CD14-positive monocyte (primary cell): ENCODE measurements at places on chromosomes 5 and 9. TPM values are rescaled to one million over a fixed set of nuclear protein-coding genes. Genes with fewer than 3 reads are reported as not detected.

The FOXD4 gene
- polyA plus RNA-seq, result not detected in 2 replicates

The GPR151 gene
- polyA plus RNA-seq, result not detected

The CORO2A gene
- 0.88 and 1.2 TPM in 2 replicates for polyA plus RNA-seq

The CNTLN gene
- polyA plus RNA-seq, result 4.4 and 5.6 TPM in 2 replicates

The SOX30 gene
- 0.12 TPM for polyA plus RNA-seq

The FAT2 gene
- polyA plus RNA-seq, result not detected

GRCh38 chr9:131776473-131776872 lies 36.6 kb upstream of the RAPGEF1 start:
- no peak for DNase-seq

DNA sequence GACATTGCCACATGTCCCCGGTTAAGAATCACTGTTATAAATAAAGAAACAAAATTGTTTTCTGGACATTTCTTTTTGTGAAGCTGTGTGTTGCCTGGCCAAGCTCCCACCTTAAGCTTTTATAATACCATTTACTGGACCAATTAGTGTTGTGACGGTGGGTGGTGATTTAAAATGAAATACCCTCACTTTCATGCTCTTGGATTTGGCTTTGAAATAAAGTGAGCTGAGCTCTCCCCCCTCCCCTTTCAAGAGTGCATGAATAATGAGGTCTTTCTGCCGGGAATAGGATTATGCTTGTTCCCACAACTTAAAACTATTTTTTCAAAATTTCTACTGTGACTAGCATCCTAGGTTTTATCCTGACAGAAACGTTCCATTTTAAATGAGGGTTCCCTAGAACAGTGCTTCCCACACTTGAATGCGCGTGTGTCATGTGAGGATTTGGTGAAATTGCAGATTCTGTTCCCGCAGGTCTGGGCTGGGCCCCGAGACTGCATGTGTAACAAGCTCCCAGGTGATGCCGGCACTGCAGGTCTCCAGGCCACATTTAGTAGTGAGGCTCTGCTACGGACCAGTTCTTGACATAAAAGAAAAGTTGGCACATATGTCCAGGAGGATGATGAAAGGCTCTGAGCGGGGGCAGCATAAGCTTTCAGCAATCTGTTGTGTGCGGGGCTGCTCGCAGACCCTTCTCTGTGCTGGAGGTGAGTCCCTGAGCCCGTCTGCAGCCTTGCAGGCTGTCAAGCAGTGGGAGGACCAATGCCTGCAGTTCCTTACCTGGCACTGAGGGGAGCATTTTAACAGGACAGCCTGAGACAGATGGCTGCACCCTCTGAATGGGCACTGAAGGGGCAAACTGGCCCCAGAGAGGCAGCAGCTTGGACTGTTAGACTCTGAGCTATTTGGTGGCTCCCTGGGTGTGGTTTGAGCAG lies 24.4 kb downstream of the IQGAP2 start:
- no peak for DNase-seq

DNA sequence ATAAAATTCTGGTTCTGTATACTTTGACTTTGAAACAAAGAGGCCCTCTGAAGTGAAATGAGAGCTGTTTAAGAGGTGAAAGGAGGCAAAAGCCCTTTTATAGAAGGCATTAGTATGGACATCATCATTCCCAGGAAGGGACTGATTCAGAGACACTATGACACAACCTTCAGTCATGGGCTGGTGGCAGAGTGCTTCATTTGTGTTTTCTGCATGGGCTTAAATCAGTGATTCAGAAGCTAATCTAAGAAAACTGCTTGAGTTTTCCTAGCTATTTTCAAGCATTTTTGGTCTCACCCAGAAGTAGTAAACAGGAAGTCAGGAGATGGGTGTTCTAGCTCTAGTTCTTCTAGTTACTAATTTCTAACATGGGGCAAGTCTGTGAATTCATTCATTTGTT lies 288.9 kb downstream of the TRPM3 start:
- no peak for DNase-seq

DNA sequence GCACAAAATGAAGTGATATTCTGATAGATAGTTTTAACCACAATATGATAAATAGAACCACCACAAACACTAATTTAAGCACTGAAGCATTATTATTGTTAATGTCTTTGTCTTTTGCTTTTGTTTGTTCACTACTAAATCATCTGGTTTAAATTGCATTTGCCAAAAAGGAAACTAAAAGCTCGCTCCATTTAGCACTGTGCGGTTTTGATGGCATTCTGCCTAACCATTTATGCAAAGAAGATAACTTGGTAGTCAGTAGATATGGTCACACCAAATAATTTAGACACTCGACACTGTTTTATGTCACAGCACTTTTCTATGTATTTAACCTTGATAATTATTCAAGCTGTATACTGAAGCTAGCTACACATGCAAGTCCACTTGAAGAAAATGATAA lies 849.8 kb upstream of the CDH6 start:
- DNase-seq, result no peak

GRCh38 chr5:42854795-42855194 lies 43.1 kb upstream of the SELENOP start:
- no peak for DNase-seq

DNA sequence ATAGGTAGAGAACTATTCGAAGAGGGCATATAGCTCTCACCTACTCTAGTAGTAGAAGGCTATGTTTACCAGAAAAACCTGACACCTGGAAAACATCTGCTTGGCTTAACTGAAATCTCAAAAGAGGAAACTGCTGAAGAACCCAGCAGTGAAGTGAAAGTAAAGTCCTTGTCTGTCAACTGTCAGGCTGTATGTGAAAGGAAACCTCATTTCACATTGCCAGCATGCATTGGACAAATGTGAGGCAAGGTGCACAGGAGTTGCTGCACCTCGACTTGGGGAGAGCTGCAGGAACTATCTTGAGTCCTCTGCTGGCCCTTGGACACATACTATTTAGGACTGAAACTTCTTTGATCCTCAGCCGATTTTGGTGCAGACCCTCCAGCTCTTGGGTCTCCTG lies 53.3 kb downstream of the NREP start:
- DNase-seq, result peak; percentile 8

DNA sequence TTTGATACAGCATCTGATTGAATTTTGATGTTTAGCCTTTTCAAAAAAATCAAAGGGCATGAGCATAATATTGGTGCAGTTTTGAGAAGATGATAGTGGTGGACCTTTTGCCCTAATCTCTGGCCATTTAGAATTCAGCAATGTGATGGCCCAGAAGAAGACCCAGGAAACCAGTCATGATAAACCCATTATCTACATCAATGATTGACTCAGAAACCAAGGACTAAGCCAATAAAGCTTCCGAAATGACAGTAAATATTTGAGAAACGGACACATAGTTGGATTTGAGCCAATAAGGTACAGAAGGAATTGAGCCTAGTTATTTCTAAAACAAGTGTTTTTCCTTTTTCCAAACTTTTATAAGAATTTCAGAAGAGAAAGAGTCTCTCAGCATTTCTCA lies 1158.8 kb upstream of the DMAC1 start:
- no peak for DNase-seq

GRCh38 chr9:134355561-134356279 lies 29.5 kb downstream of the RXRA start:
- no peak for DNase-seq

DNA sequence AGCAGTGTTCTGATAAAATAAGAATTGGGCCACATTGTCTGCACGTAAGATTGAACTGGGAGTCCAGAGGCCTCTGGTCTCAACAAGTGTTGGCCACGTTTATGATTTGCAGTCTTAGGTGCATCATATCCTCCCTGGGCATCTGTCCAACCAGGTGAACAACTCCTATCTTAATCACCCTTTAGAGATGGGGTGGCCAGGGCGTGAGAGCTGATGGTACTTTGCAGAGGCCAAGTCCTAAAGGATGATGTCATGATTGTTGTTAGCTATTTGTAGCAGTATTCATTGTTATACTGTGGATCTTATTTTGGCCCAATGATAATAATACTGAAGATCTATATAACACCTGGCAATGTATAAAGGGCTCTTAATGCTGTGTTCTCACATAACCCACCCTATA lies 73.2 kb upstream of the RARS1 start:
- DNase-seq, result no peak

DNA sequence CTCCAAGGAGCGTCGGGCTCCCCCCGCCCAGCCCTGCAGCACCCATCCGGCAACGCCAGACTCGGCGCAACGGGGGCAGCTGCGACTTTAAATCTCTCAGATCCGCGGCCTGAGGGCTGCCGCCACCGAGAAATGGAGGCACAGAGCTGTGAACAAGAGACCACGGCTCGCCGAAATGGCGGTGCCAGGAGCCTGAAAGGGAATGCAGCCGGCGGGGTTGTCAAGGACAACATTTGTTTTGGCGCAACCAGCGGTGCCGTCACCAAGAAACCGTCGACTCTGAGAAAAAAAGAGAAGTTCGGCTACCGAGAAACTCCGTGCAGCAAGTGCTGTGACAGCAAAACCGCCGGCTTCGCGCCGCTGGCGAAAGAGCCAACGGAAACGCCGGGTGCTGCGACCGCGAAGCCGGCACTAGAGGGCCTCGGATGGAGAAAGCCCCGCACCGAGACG lies 2.1 kb upstream of the ANXA2R start:
- peak; percentile 95 for DNase-seq

GRCh38 chr9:100427366-100428263 lies 672 bp downstream of the MSANTD3 start:
- no peak for DNase-seq

DNA sequence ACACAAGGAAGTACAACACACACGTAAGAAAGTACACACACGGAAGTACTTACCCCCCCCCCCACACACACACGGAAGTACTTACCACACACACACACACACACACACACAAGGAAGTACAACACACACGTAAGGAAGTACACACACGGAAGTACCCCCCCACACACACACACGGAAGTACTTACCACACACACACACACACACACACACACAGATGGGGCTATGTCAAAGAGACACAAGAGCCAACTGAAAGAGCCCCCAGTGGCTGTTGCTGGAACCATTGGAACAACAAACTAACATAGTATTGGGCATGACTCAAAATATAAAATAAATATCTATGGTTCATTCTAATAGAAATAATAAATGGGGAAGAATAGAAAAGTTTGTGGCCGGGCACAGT lies 4.9 kb upstream of the MAPK9 start:
- peak; percentile 27 for DNase-seq

DNA sequence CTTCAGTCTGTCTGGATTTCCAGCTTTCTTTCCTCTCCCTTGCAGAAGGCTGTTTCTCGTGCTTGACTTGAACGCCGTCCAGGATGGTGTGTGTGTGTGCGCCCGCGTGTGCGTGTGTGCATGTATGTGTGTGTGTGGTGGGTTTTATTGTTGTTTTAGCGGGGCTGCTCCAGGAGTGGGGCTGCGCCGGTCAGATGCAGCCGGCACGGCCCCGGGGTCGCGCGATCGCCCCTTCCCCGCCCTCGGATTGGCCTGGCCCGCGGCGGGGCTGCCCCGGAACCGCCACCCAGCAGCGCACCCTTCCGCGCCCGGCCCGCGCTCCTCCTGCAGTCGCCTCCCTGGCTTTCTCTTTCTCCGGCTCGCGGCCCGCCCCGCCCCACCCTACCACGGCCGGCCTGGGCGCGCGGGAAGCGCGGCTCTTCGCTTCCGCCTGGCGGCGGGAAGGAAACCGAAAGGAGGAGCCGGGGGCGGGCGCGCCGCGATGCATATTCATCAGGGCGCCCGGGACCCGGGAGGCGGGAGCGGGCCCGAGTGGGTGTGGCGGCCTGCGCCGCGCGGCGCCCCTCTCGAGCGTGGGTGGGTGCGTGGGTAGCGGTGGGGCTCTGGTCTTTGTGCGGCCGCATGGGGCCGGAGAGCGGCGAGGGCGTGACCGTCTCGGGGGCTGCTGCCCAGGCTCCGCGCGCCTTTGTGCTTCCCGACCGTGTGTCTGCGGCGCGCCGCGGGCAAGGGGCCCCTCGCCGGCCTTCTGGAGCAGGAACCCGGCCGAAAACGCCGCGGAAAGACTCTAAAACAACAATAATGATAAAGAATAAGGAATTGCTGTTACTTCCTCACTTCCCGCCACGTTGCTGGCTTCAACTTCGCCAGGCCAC lies 8.5 kb upstream of the NFIB start:
- peak; percentile 40 for DNase-seq

DNA sequence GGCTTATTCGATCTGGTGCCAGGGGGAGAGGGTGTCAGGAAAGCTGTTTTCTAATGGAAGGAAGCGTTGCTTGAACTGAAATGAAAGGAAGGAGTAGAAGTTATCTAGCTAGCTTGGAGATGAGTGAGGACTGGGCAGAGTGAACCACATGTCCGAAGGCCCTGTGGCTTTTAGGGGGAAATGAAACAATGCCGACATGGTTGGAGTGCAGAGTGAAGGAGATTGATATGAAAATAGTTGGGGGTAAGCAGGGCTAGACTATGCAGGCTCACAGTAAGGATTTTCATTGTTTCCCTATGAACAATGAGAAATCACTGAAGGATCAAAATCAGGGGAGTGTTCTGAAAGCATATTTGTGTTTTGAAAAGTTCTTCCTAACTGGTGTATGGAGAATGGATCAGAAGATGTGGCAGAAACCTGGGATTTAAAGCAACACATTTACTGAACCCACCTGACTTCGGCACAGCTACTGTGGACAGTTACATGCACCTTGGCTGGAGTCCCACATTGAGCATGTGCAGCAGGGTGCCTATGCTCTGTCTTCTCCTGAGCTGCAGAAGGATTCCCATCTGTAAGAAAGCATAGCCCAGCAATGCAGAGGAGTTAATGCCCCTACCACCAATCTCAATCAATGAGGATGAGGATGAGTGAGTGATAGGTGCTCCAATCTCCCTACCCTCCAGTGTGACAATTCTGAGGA lies 144.4 kb upstream of the TBCA start:
- no peak for DNase-seq

DNA sequence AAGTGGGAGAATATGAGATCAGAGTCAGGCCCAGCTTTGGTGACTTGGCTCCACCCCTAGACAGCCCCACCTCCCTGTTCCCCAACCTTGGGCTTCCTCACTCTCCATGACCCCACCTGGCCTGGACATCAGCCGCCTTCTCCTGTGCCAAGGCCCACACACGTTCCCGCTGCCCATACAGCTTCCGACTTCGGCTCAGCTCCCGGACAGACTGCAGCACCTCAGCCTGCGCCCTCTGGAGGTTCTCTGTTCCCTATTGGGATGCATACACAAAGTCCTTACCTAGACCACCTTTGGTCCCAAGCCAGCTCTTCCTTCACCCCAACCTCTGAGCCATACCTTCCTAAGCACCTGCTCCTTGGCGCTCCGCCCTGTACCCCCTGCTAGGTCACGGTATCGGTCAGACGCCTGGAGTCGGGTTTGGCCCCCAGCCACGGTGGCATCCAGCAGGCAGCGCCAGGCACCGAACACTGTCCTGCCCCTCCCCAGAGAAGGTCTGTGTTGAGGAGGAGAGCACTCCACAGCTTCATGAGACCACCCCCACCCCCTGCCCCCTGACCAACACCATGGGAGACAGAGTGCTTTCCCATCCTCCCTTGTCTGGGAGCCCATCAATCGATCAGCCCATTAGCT lies 2.0 kb downstream of the FCHSD1 start:
- DNase-seq, result no peak

DNA sequence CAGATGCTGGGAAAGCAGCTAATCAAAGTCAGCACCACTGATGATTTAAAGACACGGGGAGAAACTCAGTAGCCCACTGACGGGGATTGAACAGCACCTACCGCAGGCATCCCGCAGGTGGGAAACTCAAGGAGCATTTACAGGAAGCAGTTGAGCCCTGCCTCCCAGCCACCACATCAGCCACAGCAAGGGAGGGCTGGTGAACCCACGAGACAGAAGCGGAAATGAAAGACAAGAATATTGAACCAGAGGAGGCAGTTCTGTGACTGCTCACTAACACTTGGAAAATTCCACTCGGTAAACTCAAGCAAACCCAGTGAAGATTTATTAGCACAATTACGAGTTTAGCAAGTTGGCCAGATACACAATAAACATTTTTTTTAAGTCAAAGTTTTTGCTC lies 10.6 kb upstream of the FAM163B start:
- DNase-seq, result no peak
